Chondrocyte (in vitro differentiated cells): ENCODE measurements at places on chromosomes 3 and 15.

GRCh38 chr3:62289922-62290321 is 83.4 kb downstream of the FEZF2 start:
- peaks cover 4% of the 10 kb centered on the region for H3K36me3 ChIP-seq
- no peak overlapping the region for H3K4me3 ChIP-seq
- DNase-seq, result no peak
- no peaks in the 10 kb centered on the region for H3K4me1 ChIP-seq
- H3K27me3 ChIP-seq, result no peaks in the 10 kb centered on the region

DNA sequence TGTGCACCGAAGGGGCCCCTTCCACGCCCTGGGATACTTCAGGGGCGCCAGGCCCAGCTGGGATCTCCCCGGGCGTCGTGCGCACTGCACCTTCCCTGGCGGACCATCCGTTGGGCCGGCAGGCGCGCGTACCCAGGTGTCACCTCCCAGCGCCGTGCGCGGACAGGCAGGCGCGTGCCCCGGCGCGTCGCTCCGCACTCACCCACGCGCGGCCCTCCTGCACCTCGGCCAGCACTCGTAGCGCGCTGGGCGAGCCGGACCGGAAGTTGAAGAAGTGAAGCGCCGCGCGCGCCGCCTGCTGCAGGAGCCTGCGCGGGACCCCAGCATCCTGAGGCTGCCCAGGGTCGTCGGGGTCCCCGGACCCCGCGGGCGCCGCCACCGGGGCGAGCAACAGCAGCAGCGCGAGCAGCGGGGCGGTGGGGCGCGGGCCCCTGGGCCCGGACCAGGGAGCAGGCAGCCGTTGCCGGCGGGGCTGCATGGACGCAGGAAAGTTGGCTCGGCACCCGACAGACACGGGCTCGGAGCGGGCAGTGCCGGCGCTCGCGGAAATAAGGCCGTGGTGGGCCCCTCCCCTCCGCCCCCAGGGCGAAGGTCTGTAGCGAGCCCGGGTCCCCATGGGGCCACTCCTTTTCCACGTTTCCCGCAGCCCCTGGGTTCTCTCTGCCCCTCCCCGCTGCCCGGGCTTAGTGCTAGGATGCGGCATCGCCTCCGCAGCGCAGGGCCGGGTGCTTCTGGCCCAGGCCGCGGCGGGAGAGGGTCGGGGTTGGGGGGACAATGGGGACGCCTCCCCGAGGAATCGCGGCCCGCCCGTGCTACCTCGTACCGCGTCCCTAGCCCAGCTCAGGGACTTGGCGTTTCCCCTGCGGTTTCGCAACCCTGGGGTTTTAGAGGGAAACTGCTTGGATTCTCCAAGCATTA is at the start of gene RARRES1:
Gene RARRES1 (minus strand): TSS at position 520 of the 918 bp plus-strand sequence. CDS start 42 bp downstream, at position 478.
- H3K4me3 ChIP-seq, result peak within 1 kb of the TSS; percentile 55
- H3K4me1 ChIP-seq, result peaks cover 10% of the 10 kb centered on the region
- no peak within 1 kb of the TSS for H3K27ac ChIP-seq
- no peak for DNase-seq
- peaks cover 8% of the 10 kb centered on the region for H3K36me3 ChIP-seq
- no peaks in the 10 kb centered on the region for H3K27me3 ChIP-seq

DNA sequence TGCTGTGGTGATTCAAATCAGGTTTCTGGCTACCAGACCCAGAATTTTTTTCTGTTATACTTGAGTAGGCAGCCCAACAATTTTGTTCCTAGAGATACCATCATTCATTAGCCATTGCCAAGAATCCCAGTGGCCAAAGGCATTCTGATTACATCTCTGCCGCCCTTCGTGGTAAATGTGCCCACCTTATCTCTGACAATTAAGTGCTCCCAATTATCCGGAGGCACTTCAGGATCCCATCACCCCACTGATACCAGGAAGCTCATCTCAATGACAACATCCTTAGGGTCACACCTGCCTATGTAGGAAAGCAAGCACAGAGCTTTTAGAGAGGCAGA is 43.2 kb upstream of the RPL35A start:
- no peak for DNase-seq
- H3K36me3 ChIP-seq, result no peaks in the 10 kb centered on the region
- peaks cover 6% of the 10 kb centered on the region for H3K4me1 ChIP-seq
- H3K27me3 ChIP-seq, result no peaks in the 10 kb centered on the region

DNA sequence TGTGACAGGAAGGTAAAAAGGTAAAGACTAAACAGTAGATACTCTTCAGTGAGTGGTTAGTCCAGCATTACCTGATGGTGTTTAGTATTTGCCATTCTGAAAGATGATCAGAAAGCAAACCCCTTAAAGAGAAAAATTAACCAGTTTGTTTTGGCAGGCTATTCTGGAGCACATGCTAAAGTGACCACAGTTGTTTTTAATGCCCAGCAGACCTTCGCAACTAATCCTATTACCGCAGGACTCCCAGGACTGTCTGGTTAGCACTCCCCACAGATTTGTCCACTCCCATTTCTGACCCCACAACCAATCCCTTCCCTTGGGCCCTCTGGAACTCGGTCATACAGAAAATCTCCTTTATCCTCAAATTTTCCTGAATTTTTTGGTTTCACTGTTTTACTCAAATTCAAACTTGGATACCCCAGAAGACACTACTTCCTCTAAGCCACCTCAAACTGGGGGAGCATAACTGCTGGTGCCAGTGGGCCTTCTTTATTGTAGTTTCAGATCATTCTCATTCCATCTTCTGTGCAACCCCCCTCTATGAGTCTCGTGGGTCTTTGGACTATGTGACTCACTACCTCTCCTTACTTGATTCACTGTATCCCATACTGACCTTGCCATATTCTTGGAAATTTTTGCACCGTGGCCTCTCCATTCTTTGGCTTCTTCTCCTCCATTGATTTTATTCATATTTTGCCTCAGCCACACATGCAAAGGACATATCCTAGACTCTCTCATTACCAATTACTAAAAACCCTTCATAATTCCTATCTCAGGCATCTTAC is 104.4 kb downstream of the RBMS3 start:
- H3K4me1 ChIP-seq, result peaks cover 77% of the 10 kb centered on the region
- no peak for DNase-seq
- H3K27me3 ChIP-seq, result no peaks in the 10 kb centered on the region
- H3K27ac ChIP-seq, result peak overlapping the region; percentile 97
- peak overlapping the region; percentile 47 for H3K4me3 ChIP-seq

DNA sequence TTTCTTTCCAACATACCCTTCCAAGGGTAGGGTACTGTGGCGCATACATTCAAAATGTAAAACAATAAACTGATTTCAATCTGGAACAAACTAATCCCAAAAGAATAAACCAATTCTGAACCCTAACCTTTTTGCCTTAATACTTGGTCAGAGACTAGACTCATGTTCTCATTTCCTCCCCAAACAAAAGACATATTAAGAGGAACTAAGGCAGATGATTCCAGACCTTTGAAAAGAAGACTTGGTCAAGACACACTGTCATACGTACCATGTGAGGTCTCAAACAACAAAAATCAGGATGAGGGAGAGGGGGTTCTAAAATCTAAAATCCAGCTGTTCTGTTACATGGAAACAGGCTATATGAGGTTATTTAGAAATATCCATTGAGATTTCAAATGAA is 102.1 kb downstream of the RFTN1 start:
- peaks cover 36% of the 10 kb centered on the region for H3K4me1 ChIP-seq
- DNase-seq, result no peak
- H3K4me3 ChIP-seq, result no peak overlapping the region
- no peaks in the 10 kb centered on the region for H3K27me3 ChIP-seq

DNA sequence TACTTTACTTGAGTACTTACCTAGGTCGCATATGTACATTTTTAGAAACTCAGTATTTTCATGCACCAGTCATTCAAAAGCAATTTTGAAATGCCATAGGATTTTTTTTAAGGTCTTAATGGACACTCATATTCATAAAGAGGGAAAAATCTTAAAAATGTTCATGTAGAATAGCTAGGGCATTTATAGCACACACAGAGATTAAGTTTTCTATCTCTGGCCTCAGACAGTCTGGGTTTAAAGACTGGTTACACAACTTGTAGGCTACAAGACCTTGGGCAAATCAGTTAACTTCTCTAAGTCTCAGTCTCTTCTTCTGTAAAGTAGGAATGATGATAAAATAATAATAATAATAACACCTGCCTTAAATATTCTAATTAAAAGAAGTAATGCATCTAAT is 48.5 kb upstream of the UBP1 start:
- H3K4me1 ChIP-seq, result peaks cover 6% of the 10 kb centered on the region
- DNase-seq, result no peak
- H3K36me3 ChIP-seq, result no peaks in the 10 kb centered on the region
- no peak overlapping the region for H3K27ac ChIP-seq
- H3K27me3 ChIP-seq, result no peaks in the 10 kb centered on the region
